Iris pigment epithelial cell (primary cell): ENCODE measurements at places on chromosomes 7 and 10.
A peak's percentile ranks its signal among the peaks of the same experiment; 100 is the strongest.

DNA sequence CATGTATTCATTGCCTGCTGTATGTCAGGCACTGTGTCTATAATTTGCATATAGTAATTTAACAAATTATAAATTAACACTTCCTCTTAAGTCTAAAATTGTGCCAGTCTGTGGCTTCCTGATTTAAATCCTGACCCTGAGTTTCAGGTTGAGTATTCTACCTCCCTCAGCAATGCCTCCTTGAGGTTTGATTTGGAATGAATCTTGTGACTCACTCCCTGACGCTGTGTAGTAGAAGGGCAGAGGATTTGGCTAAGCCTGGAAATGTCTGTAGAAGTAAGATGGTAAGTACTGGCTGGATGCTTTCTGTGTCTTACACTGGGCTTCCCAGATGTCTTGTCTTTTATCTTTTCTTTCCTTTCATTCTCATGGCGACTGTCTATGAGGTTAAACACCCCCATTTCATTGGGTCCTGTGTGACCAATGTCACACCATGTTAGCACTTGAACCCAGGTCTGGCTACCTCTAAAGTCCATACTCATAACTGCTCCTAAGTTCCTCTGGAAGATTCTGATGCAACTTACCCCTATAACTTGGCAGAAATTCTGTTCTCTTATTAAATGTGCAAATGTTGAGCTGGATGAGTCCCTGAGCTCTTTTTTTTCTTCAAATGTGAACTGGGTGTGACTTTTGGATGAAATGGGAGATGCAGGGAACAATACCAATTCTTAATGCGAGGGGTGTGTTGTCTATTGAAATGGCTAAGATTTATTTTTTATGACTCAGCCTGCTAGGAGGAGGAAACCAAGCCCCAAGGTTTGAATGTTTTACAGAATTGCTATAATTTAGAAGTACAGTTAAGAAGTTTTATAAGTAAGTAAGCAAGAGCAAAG lies 48.5 kb downstream of the PLCE1 start:
- DNase-seq = peak; percentile 79

DNA sequence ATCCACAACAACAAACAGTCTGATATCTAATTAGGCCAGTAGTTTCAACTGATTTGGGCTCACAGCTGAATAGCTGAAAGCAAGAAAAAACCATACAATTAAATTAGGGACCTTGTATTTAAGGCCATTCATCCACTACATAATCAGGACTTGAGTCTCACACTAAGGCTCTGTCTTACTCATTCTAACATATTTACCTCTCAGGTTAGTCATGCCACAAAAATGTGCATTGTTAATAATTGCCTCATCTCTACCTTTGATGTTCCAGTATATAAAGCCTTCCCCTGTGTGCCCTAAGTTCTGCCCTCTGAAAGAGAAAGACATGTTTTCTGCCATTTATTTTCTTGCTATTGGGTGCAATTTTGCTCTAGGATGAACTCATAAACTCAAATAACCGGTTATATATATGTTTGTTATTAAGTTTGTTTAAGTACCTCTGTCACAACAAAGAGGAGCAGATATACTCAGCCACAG lies 5.3 kb upstream of the C1GALT1 start:
- DNase-seq = peak; percentile 88

GRCh38 chr10:98892523-98892922 lies 343.1 kb downstream of the HPSE2 start:
- no peak for DNase-seq

GRCh38 chr7:51315393-51316261 lies 982 bp downstream of the COBL start:
- peak; percentile 15 for DNase-seq

DNA sequence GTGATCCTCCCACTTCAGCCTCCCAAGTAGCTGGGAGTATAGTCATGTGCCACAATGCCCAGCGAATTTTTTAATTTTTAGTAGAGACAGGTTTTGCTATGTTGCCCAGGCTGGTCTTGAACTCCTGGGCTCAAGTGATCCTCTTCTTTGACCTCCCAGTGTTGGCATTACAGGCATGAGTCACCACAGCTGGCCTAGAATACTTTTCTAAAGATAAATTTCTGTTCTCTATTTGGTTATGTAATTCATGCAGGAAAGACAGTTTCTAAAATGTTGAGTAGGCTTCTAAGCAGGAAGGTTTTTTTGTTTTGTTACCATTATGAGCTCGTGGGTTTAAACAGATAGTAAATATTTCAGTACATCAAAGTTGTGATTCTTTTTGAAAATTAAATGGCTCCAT lies 5.0 kb downstream of the RBAK start:
- no peak for DNase-seq

- DNase-seq = no peak
Measured at GRCh38 chr7:50146692-50147091, 53.6 kb upstream of the ZPBP start.

DNA sequence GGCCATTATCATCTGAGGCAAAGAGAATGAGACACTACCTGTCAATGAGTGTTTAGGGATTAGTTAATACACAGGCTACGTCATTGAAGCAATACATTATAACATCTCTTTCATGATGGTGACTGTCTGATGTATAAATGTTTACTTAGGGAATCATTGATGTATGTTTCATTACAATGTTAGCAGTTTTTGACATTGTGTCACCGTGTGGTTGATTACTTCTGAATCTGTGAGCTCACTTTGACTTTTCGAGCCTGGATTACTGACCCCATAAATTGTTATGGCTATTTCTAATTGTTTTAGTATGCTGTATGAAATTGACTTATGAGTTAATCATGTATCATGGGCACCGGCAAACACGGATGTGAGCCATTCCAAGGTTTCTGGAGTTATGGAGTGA lies 494.0 kb downstream of the MAGI2 start:
- DNase-seq = peak; percentile 30

DNA sequence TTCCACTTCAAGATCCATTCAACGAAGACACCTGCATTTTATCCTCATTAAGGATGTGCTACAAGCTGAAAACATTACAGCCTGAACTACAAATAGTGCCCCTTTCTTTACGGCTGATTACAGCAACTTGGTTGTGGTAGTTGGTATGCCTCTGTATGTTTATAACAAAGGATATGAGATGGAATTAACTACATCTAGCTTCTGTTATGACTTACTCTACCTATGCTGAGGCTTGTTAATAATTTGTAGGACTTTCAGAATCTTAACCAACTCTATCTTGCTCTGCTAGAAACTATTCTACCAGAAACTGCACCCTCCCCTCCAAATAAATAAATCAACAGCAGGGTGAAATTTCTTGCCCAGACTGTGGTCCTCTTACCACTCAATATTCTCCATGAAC lies 448.1 kb downstream of the GRM8 start:
- no peak for DNase-seq

GRCh38 chr7:128777156-128778123 lies 1.8 kb upstream of the OPN1SW start:
- peak; percentile 50 for DNase-seq

DNA sequence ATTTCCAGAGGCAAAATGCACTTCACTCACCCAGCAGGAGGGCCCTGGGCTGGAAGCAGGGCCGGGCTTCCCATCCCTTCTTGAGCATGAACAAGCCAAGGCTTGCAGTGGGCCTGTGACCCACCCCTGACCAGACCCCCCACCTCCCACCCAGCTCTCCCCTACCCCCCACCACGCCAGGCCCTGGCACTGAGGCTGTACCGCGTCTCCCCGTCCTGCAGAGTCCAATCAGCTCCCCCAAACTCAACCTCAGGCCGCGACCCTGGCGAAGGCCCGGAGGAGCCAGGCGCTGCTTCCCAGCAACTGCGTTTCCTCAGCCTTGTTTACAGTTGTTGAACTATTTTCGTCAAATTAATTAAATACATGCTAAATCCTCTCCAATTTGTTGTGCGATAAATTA lies 16.9 kb upstream of the MYL10 start:
- DNase-seq = no peak

GRCh38 chr7:20440472-20441105 lies 109.9 kb downstream of the ITGB8 start:
- peak; percentile 44 for DNase-seq

GRCh38 chr7:83852136-83852535 lies 203.2 kb upstream of the SEMA3E start:
- no peak for DNase-seq

DNA sequence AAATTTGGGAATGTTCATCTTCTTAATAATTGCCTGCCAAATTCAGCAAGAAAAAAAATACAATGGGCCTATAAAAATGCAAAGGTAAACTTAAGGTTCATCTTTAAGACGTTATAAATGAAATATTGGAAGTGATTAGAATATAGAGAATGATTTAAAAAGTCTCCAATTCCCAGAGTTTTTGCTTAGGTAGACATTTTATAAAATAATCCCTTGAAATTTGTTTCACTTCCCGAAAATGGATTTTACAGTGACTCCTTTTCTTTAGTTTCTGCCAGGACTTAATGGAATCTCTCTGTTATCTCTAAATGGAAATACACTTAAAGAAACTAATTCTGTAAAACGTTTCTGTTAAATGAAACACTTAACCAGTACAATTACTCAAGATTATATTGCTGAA lies 544.2 kb upstream of the TEX47 start:
- no peak for DNase-seq

DNA sequence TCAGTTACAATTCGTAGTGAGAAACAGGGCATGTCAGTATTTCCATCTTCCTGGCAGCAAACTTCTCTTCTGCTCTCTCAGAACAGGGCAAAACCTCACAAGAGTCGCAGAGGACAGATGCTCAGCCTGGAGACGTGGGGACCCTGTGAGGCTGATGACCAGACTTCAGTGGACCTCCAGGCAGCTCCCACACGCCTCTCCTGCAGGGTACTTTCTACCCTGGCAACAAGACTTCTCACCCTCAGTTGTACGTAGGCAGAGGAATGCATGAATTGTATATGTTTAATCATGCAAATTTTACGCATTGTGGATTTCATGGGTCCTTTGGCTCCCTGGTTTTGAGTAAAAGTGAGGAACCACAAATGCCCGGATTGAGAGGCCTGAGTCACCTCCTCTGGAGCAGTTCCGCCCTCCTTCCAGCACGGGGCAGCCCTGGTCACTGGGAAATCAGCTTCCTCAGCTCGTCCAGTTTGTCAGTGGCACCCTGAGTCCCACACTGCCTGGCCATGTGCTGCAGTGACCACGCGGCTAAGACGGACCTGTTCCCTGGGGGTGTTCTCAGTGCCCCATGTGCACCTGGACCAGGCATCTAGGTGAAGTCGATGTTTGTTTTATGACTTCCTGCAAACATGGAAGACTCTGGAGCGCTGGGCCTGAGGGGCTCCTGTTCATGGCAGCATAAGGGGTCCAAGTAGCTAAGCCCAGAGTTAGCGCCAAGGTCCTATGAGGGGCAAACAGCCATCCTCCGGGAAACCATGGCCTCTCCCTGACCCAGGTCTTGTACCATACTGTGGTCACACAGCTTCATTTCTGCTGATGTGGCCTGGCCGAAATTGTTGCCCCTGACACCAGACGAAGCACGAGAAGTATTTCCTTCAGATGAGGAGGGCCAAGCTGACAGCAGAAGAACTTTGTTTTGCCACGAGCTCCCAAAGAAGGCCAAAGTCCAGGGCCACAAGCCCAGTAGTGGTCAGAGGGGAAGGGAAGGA lies 165.1 kb downstream of the TNS3 start:
- DNase-seq = peak; percentile 28

GRCh38 chr7:101970801-101971200 lies 153.4 kb downstream of the CUX1 start:
- no peak for DNase-seq

DNA sequence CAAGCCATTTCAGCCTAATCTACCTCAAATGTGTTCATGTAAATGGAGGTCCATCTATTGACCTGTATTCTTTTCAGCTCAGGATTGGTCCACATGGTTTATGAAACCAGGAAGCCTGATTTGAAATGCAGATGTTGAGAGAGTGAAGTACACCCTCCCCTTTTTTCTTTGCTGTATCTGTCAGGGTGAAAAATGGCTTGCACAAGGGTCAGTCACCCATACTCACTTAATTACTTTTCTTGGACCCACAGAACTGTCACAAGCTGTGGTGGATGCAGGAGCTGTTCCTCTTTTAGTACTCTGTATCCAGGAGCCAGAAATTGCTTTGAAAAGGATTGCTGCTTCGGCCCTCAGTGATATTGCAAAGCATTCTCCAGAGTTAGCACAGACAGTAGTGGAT lies 41.2 kb downstream of the SPAG6 start:
- DNase-seq = no peak

DNA sequence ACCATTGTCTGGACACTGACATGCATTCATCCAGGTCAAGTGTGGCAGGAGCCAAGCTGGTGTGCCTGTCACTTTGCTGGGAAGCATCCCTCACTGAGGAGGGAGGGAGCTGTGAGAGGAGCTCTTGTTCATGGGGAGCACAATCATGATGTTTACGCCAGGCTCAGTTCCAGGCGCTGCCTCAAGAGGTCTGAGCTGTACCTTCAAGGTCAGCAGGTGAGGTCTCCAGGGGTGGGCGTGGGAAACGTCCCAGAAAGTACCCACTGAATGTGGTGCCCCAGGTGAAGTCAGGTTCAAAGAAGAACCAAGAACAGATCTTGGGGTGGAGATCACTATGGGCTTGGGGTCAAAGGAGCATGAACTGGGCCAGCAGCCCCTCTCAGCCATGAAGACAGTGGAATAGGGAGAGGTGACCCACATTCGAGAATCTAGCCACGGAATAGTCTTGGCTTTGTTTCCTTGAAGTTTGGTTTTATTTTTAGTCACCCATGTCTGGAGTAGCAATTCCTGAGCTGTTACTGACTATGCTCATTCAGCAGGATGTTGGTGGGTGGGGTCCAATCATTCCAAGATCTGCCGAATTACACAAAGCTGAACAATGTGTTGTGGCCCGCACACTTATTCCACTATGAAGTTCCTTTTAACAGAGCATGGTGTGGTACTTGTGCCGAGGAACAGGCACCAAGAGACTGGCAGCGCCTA lies 29.3 kb downstream of the NPS start:
- no peak for DNase-seq

- peak; percentile 51 for DNase-seq
Measured at GRCh38 chr7:47503281-47503680, 78.6 kb downstream of the TNS3 start.

- DNase-seq = peak; percentile 84
Measured at GRCh38 chr7:8295638-8296361, 33.8 kb upstream of the ICA1 start.

GRCh38 chr7:110071192-110071591 lies 1019.7 kb upstream of the LRRN3 start:
- no peak for DNase-seq

GRCh38 chr10:24010436-24010970 lies 198.4 kb upstream of the KIAA1217 start:
- no peak for DNase-seq

DNA sequence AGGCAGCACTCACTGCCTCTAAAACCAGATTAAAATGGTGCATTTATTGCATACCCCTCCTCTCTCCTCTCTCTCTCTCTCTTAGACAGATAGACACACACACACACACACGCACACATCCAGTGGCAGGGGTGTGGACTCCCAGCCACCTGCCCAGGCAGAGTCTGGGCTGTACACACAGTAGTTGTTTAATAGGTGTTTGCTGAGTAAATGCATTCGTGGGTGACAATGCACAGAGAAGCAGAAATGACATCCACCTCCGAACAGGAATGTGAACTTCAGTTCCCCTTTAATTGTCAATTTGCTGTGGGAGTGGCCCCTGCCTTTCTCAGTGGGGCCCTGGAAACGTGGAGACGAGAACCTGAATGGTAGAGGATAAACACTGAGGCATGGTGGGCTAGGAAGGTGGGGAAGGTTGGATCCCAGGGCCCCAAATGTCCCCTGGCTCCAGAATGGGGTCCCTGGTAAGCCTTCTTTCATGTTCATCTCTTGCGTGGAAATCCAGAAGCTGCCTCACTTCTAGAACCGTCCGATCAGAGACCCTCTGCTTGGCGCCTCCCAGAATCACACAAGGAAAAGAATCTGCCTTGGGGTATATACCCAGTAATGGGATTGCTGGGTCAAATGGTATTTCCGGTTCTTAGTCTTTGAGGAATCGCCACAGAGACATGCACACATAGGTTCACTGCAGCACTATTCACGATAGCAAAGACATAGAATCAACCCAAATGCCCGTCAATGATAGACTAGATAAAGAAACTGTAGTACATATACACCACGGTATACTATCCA lies 58.5 kb upstream of the ECHDC3 start:
- no peak for DNase-seq
